ENCODE measurements at places on chromosomes 2 and 18.

- no peak for DNase-seq
Measured at GRCh38 chr2:66897181-66897580, 462.3 kb downstream of the MEIS1 start.

- DNase-seq: no peak
Measured at GRCh38 chr2:26330604-26331003, 15.3 kb upstream of the SELENOI start.

DNA sequence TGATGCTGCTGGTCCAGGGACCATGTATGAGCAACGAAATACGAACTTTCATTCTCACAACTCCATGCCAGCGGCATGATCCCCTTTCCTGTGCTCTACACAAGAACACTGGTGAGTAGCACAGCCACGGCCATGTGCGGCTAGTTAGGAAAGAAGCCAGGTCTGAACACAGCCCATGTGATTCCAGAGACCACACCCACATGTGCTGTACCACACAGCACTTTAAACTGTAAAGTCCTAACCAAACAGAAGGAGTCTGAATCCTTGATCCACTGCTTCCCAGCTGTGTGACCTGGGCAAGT lies 33.0 kb upstream of the ACAA2 start:
- DNase-seq: no peak

DNA sequence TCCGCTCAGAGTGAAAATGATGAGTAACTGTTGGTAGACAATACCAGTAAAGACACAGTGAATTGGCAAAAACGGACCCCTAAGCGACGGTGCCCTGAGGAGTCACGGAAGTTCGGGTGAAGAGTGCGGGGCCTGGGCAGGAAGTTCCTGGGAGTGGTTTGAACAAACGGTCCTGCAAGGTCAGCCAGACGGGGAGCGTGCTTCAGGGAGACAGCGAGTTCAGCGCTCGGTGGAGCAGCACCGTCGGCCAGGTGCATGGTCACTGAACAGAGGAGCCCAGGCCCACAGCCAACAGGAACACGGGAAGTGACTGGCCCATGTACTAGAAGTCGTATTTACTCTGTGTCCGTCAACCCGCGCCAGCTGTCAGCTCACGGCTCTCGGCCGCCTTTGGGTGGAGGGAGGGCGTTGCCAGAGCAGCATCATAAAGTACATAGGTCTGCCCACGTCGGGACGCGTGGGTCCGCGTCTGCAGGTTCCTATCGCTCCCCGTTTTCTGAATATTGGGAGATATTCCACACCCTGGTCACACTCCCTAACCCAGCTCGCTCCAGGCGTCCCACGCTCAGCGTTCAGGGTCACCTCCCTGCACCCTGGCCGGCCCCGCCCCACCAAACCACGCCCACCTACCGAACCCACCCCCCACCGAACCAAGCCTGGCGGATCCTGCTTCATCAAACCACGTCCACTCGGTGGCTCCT lies 75.6 kb upstream of the UXS1 start:
- no peak for DNase-seq

DNA sequence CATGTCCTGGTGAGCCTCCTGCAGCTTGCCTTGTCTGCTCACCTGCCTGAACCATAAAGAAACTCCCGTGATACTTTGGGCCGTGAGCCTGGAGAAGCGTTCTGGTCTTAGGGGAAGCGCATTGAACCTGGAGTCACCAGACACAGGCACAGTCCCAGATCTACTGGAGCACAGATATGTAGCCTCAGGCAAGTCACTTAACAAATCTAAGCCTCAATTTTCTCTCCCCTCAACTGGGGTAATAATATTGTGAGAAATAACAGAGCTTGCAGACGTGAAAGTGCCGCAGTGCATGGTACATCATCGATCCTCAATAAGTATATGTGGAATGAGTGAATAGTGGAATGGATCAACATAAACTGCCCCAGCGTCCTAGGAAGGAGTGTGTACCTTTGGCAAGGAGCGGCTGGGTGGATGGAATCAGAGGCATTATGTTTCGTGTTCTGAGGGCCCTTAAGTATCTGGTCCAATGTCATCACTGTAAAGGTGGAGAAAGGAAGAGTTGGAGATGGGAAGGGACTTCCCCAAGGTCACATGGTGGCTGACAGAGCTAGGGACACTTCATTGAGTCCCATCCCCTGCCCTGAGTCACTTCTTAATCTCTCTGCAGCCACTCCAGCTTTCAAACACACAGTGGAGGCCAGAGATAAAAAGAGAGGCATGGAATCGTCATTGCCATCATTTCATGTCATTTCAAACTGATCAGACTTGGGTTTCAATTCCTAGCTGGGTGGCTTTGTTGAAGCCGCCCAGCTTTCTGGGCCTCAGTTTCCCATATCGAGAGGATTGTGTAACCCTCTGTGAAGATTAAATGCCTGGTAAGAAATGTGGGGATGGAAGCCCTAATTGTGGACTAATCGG lies 172.4 kb downstream of the DDX1 start:
- no peak for DNase-seq

DNA sequence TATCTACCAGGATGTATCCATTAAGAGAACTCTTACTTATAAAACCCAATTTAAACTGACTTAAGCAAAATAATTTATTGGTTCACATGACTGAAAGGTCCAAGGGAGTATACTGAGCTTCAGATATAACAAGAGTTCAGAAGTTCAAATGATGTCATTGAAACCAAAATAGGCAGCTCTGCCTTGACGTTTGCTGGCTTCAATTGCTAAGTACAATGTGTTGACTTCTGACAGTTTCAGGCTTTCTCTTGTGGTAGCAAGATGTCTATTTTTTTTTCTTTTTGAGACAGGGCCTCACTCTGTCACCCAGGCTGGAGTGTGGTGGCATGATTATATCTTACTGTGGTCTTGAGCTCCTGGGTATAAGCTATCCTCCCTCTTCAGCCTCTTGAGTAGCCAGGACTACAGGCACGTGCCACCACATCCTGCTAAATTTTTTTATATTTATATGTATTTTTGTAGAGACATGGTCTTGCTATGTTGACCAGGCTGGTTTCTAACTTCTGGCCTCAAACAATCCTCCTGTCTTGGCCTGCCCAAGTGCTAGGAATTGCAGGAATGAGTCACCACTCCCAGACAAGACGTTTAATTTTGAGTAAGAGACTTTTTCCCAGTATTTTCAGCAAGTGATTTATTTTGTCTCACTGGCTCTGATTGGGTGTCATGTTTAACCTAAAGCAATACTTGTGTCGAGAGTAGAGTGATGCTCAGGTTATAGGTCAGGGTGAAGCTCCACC lies 184.8 kb downstream of the NR4A2 start:
- DNase-seq: no peak

DNA sequence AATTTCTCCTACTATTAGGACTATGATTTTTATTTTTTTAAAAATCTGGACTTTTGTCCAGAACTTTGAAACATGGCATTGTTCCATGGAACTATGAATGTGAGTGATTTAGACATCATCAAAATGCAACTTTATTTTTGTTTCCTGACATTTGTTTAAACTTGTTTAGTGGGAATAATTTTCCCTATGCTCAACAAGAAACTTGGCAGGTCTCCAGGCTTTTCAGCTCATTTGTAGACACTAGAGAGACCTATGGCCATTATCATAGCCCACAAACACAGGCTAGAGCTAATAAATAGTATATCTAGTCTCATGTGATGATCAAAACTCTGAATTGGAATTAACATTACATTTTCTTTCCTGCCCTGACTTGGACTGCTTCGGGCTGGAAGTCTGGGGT lies 145.1 kb upstream of the CELF4 start:
- DNase-seq: no peak

- no peak for DNase-seq
Measured at GRCh38 chr2:209468846-209469245, 45.0 kb downstream of the MAP2 start.

- DNase-seq: no peak
Measured at GRCh38 chr2:57806449-57806968, 240.1 kb upstream of the VRK2 start.

- DNase-seq: no peak
Measured at GRCh38 chr2:219309278-219309677, at the start of gene PTPRN. TSS of gene PTPRN (minus strand) at chr2:219309401. CDS start at chr2:219309332, 69 bp downstream.

- DNase-seq: peak; percentile 34
Measured at GRCh38 chr2:96267159-96267971, 1.3 kb downstream of the CIAO1 start.

DNA sequence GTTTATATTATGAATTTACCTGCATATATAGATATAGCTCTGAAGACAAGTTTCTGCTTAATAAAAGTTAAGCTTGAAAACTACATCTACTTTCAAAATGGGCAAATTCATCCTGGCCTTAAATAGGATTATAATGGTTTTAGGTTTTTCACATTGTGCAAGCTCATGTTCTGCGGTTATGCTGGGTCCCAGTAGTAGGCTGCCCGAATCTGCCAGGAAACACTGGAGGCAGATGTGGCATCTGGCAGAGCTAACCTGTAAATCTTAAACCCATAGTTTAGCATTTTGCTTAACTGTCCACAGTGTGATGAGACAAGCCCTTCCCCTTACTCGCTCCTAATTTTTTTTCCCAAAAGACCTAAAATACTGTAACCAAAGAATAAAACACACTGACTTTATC lies 234.2 kb downstream of the TCF4 start:
- DNase-seq: no peak

- DNase-seq: no peak
Measured at GRCh38 chr18:11993264-11993916, 12.1 kb downstream of the IMPA2 start.

GRCh38 chr2:185279999-185280398 lies 458.6 kb upstream of the FSIP2 start:
- DNase-seq: no peak

DNA sequence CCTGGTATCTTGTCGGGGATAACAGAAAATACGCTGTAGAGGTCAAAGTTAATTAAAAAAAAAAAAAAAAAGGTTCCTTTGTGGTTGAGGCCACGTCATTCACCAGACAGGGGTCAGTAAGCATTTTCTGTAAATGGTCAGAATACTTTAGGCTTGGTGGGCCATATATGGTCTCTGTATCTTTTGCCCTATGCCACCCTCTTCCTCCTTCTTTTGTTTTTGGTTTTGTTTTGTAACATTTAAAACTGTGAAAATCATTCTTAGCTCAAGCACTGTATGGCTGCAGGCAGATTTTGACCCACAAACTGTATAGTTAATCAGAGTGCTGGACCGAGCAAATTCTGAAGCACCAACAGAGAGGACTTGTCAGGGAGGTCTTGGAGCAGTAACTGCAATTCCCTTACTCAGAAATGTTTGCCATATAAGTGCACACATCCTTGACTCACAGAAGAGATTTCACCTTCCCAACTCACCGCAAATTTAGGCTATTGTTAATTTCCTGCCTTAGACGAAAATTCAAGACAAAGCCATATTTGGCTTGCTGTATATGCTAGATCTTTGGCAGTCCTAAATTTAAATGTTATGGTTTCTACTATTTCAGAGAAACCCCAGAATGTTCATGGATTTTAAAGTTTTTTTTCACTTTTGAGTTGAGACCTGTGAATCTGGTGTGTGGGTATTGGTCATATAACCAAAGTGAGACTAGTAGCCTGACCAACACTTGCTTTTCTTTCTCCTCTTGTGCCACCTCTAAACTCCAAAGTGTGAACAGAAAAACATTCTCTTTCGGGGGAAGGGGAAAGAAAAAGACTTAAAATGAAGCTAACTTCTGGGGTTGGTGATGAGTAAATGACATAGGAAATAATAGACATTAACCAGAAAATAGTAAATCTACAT lies 65.4 kb downstream of the DOCK10 start:
- no peak for DNase-seq

Data from H54 (cell line).